ENCODE measurements at places on chromosomes 11 and 22.

DNA sequence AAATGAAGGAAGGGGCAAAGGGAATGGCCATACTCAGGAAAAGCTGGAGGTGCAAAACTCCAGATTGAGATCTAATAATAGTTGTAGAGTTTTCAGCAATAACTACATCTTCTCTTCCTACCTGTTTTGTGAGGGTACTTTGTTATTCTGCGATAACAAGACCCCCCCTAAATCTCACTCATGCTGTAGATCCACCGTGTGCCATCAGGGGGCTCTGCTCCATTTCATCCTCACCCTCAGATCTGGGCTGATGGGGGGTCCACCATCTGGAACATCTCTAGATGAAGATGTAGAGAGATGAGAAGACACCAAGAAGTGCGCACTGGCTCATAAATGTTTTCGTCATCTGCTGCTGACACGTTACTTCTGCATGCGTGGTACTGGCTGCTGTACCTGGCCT is 135.9 kb upstream of the KIRREL3 start:
- no peak for DNase-seq

DNA sequence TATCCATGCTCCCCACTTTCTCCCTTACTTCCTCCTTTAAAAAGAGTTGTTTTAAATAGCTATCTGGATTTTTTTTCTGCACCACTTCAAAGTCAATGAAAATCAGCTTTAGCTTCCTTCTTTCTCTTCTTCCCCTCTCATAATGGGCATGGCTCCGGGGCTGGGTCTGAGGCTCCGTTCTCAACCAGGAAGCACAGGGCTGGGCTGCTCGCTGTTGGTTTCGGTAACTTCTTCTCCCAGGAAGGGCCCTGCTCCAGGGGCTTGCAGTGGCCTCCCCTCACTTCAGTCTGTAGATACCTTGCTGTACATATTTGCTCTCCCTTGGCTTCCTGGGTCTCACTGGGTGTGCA is 23.8 kb downstream of the MICAL2 start:
- no peak for DNase-seq

DNA sequence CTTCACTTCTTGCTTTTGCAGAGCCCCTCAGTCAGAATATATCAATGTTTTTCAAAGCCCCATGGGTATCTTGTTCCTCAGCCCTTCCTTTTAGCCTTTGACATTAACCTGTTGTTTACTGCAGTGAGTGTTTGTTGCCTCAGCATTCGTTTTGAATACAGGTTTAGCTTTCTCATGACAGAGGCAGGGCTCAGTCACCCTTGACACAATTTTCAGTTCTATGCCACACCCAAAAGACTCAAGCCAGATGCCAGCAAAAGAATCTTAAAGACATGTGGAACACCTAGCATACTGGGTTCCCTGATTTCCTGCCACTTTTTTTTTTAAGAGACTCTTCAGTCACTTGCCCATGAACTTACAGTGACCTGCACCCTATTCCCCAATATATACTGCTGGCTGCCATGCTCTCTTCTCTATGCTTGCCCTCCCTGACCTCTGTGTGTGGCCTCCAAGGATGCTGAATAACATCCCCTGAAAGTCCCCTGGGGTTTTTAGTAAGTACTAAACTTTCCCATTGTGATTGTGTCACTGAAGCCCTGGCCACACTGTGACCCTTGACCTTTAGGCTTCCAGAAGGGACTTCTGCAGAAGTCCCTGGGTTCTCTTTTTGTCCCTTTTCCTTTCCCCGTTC is 1225.5 kb downstream of the TBC1D22A start:
- no peak for DNase-seq

DNA sequence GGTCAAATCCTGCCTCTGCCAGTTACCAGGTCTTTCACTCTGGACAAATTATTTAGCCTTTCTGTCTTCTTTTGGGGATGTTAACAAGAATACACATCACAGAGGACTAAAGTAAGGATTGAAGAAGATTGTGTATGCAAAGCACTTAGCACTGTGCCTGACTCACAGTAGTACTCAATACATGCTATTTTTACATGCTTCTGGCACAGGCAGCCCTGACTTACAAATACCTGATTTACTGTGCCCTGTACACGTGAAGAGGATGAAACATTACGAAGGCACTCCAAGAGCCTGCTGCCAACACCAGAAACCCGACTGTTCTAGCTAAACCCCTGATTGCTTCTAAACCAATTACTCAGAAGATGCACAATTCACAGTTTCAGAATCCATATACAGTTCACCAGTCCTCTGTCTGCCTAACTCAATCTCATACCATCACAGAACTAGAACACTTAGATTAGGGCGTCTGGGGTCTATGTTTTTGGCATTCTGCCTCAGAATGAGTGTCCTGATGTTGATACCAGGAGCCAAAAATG is 300.9 kb upstream of the DDI1 start:
- no peak for DNase-seq

GRCh38 chr11:120703358-120704152 is 192.0 kb downstream of the GRIK4 start:
- no peak for DNase-seq

DNA sequence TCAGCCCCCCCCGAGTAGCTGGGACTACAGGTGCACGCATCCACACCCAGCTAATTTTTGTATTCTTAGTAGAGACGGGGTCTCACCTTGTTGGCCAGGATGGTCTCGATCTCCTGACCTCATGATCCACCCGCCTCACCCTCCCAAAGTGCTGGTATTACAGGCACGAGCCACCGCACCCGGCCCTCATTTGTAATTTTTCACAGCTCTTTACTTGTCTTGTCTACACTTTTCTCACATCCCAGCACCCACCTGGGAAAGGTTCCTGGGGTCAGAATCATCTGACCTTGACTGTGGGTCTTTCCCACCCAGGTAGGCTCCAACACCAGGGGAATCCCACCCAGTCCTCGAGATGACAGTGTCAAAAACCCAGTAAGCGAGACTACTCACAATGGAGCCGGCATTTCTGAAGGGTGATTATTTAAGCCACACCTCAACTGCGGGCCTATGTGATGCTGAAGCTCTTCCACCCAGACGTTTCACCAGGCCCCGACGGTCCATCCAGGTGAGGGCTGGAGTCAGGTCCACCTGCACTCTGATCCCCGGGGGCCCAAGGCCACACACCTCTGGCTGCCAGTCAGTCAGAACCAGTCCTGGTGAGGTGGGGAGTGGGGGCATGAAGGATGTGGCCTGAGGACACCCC is 23.4 kb downstream of the CELSR1 start:
- DNase-seq, result no peak

DNA sequence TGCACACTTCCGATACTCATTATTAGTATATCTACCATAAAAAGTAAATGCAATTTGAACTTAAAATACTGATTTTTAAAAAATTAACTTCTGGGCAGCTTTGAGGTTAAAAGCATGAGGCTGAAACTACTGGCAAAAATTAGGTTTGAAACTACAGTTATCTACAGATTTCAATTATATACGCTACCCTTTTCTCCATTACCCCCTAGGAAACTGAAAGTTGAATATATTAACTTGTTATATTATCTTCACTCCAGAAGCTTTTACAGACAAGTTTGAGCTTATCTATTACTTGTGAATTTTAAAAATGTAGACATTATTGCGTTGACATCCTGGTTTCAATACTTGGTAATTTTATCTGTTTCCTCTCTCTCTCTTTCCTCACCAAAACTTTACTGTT is 96.7 kb upstream of the DDI1 start:
- no peak for DNase-seq

DNA sequence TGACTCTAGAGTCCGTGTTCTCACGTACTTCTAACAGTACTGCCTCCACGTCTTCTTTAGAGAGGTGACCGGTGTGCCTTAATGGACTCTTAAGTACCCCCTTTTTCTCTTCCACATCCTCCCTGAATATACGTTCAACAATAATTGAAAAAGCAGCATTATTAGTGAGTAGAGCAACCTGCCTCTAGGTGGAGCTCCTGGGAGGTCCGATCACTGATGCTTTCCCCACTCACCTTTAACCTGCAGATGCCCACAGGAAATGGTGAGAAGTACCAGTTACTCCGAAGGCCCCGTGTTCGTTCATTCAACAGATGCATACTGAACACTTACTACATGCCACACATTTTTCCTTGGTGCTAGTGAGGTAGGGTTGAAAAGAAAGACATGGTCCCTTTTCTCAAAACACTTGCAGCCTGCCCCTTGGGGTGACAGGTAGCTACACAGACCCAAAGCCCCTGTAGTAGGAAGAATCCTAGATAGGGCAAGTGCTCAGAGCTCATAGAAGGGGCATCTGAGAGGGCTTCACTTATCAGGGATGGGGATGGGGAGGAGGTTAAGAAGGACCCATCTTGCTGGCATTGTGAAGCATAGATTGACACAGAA is 72.7 kb downstream of the FEZ1 start:
- DNase-seq, result peak; percentile 17

GRCh38 chr11:131530407-131530806 is 160.0 kb downstream of the NTM start:
- DNase-seq, result no peak

DNA sequence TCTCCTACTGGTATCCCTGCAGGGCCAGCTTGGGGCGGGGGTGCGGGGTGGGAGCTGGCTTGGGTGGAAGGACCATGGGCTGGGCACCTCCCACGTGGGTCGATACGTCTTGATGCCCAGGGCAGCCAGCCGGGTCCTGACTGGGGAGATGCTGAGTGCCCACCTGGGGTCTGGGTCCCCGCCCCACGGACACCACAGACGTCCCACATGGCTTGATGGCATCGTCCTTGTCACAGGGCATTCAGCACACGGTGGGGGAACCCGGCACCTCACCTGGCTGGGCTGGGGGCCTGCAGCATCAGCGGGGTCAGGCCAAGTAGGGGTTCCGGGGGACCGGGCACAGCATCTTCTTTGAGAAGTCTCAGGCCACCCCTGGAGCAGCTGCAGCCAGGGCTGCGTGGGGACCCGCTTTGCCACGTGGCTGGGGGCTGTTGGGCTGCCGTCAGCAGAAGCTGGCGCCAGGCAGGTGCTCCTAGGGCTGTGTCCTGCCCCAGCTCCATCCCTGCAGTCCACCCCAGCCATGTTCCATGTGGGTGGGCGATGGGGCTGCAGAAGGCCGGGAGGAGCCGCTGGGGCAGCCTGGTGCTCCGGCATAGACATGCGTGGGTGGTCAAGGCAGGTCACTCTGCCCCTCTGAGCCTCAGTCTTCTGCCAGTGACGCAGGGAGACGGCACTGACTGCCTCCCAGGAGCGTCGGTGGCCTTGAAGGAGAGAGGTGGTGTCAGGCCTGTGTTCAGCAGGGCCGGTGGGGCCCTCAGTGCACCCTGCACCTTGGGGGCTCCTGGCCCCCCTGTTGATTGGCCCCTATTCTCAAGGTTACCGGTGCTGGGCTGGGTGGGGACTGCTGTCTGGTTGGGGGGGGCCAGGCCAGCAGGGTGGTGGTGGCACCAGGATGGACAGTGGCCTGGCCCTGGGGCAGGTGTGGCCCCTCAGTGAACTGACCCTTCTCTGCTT is 8.4 kb downstream of the SELENOO start:
- no peak for DNase-seq

DNA sequence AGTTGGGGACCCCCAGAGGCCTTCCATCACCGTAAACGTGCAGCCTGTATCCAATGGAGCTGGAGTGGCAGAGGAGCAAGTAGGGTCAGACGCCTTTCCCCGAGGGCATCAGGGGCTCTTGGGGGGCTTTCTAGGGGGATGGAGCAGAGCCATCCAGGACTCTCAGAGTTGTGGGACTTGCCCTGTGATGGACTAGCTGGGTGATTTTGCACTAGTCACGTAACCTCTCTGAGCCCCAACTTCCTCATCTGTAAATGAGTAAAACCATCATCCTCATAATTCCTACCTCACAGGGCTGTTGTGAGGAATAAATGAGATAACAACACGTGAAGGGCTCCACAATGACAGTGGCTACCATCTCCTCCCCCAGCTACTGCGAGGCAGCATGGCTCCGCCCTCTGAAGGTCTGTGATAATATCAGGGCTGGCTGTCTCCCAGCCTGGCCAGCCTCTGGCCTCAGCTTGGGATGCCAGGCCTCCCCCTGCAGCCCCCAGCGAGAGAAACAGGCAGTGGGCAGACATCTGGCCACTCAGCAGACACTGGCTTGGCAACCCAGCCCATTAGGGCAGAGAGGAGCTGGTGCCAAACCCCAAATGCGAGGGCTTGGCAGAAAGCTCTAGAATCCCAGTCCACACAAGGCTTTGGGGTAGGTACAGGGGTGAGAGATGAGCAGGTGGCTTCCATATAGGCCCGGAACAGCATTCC is 6.7 kb downstream of the USP2 start:
- DNase-seq, result no peak

- DNase-seq, result no peak
These were observed 102.2 kb downstream of the NAT10 start for GRCh38 chr11:34207487-34208180.

DNA sequence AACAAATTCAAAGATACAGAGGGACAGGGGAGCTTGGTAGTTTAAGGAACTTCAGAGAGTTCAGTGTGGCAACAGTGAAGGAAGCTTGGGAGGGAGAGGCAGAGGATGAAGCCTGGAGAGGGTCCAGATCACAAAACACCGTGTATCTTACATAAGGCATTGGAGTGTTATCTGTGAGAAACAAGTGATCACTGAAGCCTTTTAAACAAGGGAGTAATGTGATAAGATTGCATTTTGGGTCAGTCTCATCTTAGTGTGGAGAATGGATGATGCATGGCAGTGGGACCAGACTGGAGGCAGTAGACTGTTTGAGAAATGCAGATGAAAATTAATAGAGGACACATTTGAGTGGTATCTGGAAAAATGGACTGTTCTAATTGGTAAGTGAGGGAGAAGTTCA is 79.4 kb downstream of the EXT2 start:
- no peak for DNase-seq

DNA sequence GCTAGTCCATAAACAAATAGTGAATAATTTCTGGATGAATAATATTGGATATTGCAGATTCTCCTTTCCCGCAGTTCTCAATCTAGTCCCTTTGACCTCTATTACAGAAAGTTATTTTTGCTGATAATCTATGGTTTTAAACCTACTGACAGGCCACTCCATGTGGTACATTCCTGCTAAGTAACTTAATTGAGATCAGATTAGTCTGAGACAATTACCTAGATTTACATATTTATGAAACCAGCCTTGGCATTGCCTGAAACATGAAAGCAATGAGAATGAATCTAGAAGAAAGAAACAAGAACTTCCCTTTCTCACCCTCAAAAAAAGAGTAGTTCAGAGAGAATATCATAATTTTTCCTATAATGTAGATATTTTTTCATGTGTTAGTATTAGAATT is 964.2 kb downstream of the JRKL start:
- no peak for DNase-seq

DNA sequence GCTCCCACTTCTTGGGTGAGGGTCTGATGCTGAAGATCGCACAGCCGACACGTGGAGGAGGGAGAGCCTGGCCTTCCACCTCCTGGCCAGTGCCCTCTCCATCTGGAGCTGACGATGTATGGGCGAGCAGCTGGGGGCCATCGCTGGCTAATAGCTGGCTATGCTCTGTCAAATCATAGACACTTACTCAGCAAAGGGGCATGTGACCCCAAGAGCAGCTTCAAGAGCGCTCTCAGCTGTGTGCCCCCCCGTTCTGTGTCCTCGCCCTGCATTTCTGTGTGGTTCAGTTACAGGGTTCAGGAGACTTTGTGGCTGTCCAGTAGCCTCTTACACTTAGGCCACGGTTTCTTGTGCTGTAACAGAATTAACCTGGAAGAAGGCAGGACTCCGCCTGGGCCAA is 26.4 kb downstream of the FBLN1 start:
- DNase-seq, result no peak
